ENCODE measurements at places on chromosomes 16 and 17.

DNA sequence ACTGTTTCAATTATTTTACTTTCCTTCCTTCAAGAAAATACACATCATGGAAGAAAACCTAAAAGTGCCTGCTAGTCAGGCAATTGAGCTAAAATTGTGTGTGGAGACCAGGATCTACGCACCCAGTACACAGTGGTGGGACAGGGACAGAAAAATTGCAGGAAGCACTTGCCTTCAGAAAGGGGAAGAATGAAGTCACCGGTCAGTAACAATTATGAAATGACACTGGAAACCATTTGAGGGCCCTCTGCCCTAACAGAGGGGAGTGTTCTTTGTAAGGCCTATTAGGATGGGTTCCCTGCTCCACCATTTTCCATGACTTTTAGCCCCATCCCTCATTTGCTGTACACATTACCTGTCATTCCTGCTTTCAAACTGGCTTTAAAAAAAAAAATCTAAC, 4.5 kb upstream of the PHAF1 start:
- no peak overlapping the region for H3K27ac ChIP-seq
- peaks cover 28% of the 10 kb centered on the region for H3K36me3 ChIP-seq
- H3K4me1 ChIP-seq = peaks cover 21% of the 10 kb centered on the region
- H3K4me3 ChIP-seq = no peak overlapping the region
- no peaks in the 10 kb centered on the region for H3K27me3 ChIP-seq

DNA sequence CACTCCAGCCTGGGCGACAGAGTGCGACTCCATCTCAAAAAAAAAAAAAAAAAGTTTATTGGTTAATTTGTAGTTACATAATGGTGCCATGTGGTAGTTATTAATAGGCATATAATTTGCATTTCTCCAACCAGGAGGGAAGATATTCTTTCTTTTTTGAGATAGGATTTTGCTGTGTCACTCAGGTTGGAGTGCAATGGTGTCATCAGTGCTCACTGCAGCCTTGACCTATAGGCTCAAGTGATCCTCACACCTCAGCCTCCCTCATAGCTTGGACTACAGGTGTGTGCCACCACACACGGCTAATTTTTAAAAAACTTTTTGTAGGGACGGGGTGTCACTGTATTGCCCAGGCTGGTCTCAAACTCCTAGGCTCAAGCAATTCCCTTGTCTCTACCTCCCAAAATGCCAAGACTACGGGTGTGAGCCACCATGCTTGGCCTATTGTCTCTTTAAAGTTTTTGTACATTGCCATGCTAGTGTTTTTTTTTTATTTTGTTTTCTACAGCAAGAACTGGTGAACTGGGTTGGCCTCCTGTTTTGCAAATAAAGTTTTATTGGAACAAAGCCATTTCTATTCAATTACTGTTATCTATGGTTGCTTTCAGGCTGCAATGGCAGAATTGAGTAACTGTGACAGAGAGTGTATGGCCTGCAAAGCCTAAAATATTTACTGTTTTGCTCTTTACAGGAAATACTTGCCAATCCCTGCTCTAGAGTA, 11.9 kb downstream of the SNX29 start:
- H3K27me3 ChIP-seq = no peaks in the 10 kb centered on the region
- H3K4me1 ChIP-seq = peaks cover 1% of the 10 kb centered on the region
- no peak overlapping the region for H3K4me3 ChIP-seq

GRCh38 chr17:28926786-28927185, 23.9 kb upstream of the DHRS13 start:
- DNase-seq = no peak
- no peak overlapping the region for H3K4me3 ChIP-seq
- H3K27me3 ChIP-seq = no peaks in the 10 kb centered on the region
- peak overlapping the region; percentile 86 for H3K27ac ChIP-seq
- H3K4me1 ChIP-seq = peaks cover 70% of the 10 kb centered on the region

- H3K36me3 ChIP-seq = no peaks in the 10 kb centered on the region
- peaks cover 2% of the 10 kb centered on the region for H3K4me1 ChIP-seq
- DNase-seq = no peak
Measured at GRCh38 chr17:10107316-10108165, 90.9 kb downstream of the GAS7 start.

All from activated T-cell treated with anti-CD3 and anti-CD28 coated beads, Interleukin-2, amount 50 U/mL, for 24 hours (primary cell).